ENCODE measurements at places on chromosomes 5 and 9.
A peak's percentile ranks its signal among the peaks of the same experiment; 100 is the strongest.

- no peak for DNase-seq
Measured at GRCh38 chr9:133046900-133047295, 14.9 kb upstream of the CEL start.

DNA sequence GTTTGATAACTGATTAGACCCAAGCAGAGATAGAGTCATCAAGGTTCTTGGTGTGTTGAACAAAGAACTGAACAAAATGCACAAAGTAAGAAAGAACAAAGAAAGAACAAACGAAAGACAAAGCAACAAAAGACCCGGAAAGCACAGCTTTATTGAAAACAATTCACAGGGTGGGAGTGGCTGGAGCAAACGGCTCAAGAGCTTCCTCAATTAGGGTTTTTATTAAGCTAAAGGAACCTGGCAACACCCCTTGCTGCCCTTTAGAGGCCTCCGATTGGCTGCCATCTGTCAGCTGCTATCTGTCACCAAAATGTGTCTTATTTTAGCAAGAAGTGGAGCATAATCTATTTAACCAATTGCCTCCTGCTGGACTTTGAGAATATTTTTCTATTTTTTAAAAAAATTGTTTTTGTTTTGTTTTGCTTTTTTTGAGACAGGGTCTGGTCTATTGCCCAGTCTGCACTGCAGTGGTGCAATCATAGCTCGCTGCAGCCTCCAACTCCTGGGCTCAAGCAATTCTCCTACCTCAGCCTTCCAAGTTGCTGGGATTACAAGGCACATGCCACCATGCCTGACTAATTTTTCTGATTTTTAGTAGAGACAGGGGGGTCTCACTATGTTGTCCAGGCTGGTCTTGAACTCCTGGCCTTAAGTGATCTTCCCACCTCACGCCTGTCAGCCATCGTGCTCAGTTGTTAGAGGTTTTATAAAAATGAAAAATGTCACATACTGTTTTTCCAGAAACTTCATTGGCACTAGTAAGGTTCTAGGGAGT is 7.7 kb upstream of the ABO start:
- no peak for DNase-seq

DNA sequence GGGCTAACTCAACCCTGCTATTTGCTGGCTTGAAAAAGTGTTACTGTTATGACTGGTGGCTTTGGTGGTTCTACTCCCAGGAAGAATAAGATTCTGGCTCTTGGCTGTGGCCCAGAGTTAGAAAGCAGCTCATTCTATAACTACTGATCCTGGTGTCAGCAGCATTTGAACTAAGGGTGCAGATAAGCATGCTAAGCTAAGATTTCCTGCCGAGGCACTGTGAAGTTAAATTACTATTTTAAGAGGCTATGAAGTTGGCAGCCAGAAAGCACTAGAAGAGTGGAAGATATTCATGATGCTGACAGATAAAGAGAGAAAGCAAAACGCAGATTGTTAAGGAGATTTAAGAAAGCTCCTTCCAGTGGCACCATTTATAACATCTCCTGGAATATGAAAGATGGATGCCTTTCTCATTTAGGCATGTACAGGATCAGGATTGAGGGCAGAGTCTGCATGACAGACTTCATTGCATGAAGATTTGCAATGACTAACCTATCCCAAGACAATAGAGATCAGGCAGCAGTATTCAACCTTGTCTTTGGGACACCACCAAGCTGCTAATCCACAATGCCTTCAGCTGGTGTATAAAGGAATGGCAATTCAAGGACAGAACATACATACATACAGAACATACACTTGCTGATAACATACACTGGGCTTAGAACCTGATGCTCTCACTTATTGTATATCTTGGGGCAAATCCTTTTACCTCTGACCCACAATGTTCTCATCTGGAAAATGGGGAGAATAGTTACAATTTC is 11.7 kb downstream of the BRINP1 start:
- no peak for DNase-seq

DNA sequence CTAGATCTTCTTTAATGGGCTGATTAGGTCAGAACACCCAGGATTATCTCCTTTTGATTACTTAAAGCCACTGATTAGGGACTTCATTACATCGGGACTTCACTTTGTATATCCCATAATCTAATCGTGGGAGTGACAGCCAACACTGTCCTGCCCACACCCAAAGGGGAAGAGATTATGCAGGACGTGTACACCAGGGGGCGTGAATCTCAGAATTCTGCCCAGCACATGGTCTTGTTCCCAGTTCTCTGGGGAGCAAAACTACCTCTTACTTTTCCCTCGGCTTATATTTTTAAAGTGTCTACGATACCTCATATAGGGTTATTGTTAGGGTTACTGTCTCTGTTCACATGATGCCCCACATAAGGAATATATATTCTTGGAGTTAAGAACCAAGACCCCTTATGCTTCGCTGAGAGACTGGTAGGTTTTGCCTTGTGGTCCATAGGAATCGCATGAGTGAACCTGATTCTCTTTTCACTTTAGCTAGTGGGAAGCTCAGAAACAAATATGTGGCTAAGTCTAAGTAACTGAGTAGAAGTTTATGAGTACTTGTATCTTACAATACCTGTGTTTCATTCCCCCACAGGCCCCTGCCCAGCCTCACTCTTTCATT is 192.7 kb downstream of the GNA14 start:
- DNase-seq: no peak

DNA sequence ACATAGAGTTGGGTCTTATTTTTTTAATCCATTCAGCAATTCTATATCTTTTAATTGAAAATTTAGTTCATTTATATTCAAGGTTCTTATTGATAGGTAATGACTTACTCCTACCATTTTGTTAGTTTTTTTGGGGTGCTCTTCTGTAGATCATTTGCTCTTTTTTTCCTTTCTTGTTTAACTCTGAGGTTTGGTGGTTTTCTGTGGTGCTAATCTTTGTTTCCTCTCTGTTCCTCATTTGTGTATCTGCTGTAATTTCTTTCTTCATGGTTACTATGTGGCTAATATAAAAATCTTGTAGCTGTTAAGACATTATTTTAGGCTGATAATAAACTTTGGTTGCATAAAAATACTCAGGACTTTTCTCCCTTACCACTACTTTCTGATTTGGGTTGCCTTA is 181.6 kb upstream of the DMRTA1 start:
- DNase-seq: no peak

- peak; percentile 25 for DNase-seq
Measured at GRCh38 chr9:91659529-91660495, 236.2 kb upstream of the NFIL3 start.

DNA sequence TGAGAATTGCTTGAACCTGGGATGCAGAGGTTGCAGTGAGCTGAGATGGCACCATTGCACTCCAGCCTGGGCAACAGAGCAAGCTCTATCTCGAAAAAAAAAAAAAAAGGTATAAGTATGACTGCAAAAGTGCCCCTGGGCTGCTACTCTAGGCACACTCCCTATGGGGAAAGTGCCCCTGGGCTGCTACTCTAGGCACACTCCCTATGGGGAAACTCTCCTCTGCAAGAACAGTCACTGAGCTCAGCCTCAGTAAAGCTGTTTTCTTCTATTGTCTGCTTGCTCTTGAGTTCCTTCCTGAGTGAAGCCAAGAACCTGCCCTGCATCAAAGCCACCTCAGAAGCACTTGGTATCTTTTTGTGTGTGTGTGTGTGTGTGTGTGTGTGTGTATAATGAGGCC is 20.9 kb upstream of the TENT2 start:
- DNase-seq: no peak
